ENCODE measurements at places on chromosomes 7 and 10.

GRCh38 chr10:47121336-47121735 lies 178.7 kb upstream of the GDF10 start:
- DNase-seq, result no peak

GRCh38 chr10:61000769-61001730 lies 57.1 kb upstream of the RHOBTB1 start:
- DNase-seq, result no peak

DNA sequence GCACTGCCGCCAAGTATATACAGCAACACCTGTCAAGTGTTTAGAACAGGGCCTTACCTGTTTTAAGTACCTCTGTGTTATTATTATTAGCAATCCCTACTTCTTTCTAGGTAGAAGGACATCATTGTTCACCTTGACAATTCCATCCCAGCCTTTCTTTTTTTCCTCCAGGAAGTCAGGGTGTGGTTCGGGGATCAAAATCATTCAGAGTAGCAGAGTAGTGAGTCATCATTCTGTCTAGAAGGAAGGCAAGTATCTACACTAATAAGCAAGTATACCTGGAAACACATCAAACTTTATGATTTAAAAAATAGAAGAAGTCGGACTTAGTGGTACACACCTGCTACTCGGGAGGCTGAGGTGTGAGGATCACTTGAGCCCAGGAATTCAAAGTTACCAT lies 25.5 kb upstream of the CAPZA2 start:
- no peak for DNase-seq

GRCh38 chr10:3969876-3970666 lies 185.1 kb upstream of the KLF6 start:
- no peak for DNase-seq

- DNase-seq, result no peak
Measured at GRCh38 chr10:51117794-51118193, 43.5 kb downstream of the PRKG1 start.

GRCh38 chr7:25985196-25985595 lies 166.8 kb upstream of the NFE2L3 start:
- DNase-seq, result no peak

- no peak for DNase-seq
Measured at GRCh38 chr10:14491811-14492210, 161.1 kb upstream of the FRMD4A start.

DNA sequence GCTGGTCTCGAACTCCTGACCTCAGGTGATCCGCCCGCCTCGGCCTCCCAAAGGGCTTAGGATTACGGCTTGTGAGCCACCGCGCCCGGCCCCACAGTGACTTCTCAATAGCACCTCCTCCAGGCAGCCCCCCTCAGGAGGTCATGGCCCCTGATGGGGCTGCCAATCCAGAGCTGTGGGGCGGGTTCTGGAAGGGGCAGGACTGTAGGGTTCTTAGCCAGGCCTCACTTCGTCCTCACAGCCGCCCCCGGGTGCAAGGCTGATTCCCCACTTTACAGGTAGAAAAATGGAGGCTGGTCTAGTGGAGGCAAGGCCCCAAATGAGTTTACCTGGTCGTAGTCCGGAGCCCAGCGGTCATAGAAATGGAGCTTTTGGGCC lies 638 bp downstream of the METTL27 start:
- DNase-seq, result no peak

- DNase-seq, result no peak
Measured at GRCh38 chr10:7948371-7949000, 106.0 kb upstream of the GATA3 start.

GRCh38 chr10:75852851-75853484 lies 421.5 kb downstream of the LRMDA start:
- DNase-seq, result no peak

DNA sequence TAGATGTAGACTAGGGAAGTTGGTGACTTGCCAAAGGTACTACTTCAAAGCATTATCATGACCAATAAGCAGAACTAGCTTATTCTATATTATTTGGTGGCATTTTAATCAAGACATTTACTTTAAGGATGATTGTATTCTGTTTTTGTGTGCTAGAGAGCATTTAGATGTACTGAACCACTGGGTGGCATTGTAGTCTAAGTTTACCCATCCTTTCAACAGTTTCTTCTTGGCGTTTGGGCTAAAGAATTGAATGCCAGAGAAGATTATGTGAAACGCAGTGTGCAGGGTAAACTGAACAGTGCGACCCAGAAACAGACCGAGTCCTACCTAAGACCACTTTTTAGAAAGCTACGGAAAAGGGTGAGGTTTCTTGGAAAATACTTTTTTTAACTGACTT lies 26.8 kb downstream of the PRPF18 start:
- no peak for DNase-seq

GRCh38 chr10:45451407-45451806 lies 77.4 kb downstream of the ALOX5 start:
- no peak for DNase-seq

- no peak for DNase-seq
Measured at GRCh38 chr10:69044546-69044945, 43.4 kb upstream of the SRGN start.

GRCh38 chr7:80181411-80181810 lies 46.8 kb downstream of the GNAI1 start:
- DNase-seq, result no peak

DNA sequence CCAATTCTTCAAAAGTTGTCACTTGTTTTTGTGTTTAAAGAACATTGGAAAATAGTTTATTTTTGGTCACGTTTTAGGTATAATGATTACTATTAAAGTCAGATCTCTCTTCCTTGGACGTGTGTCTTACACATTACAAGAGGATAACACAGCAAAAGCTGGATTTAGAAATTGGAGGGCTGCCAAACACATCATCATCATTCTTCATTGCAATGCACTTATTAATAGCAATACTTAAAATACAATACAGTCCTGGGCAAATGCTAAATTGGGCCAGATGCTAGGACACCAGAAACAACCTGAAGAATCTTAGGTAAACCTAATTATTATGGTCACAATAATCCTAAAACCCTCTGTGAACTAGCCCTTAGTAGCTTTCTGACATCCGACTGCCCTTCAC lies 303.6 kb downstream of the DGKB start:
- no peak for DNase-seq

DNA sequence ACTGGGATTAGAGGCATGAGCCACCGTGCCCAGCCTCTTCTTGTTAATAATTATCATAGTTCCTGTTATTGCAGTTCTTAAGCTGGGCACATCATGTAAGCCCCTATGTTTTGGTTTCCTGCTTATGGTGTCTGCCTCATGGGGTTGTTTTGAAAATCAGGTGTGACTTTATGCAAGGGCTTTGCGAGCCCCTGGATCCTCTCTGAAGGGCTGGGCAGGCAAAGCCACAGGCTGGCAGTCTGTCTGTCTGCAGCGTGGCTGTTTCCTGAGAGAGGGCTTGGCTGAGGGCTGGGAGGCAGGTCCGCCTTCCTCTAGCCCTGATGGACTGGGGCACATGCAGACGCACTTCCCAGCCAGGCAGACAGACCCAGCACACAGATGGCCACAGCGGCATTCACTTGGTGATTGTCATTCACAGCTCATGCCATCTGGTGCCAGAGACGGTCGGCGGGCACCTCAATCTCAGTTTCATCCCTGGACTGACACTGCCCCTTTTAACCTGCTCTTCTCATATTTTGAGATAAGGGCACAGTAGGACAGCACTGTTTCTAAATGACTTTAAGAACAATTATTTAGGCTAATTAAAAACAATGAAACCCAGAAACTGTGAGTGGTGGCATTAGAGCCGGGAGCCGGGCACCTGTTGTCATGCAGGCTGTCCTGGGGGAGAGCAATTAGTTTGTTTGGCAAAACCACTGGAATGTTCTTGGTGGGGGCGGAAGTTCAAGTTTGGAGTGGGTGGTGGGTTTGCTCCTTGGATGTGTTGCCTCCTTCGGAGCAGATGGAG lies 35.5 kb downstream of the RBM20 start:
- no peak for DNase-seq

DNA sequence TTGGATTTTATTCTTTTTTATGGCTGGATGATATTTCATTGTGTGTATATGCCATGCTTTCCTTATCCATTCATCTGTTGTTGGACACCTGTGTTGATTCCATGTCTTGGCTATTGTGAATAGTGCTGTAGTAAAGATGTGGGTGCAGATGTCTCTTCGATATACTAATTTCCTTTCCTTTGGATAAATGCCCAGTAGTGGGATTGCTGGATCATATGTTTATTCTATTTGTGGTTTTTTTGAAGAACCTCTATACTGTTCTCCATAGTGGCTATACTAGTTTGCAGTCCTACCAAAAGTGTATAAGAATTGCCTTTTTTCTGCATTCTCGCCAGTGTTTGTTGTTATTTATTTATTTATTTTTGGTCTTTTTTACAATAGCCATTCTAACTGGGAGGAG lies 159.8 kb downstream of the WNT2 start:
- no peak for DNase-seq

DNA sequence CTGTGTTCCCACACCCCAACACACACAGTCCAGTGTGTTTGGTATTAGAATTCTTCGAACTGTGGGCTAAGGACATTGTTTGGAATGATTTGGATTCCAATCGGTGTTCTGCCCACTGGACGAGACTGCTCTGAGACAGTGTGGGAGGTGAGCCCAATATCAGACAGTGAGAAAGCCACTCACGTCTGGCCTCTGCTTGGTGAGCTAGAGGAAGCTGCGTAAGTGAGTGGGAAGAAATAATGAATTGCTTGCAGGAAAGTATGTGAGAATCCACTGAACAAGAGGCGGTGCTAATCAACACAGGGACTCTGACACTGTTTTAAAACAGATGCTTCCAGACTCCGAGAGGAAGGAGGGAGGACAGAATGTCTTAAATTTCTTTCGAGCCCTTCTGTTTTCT lies 675.0 kb upstream of the ANKRD30A start:
- no peak for DNase-seq

- DNase-seq, result no peak
Measured at GRCh38 chr10:42997849-42998165, 79.1 kb upstream of the RET start.

DNA sequence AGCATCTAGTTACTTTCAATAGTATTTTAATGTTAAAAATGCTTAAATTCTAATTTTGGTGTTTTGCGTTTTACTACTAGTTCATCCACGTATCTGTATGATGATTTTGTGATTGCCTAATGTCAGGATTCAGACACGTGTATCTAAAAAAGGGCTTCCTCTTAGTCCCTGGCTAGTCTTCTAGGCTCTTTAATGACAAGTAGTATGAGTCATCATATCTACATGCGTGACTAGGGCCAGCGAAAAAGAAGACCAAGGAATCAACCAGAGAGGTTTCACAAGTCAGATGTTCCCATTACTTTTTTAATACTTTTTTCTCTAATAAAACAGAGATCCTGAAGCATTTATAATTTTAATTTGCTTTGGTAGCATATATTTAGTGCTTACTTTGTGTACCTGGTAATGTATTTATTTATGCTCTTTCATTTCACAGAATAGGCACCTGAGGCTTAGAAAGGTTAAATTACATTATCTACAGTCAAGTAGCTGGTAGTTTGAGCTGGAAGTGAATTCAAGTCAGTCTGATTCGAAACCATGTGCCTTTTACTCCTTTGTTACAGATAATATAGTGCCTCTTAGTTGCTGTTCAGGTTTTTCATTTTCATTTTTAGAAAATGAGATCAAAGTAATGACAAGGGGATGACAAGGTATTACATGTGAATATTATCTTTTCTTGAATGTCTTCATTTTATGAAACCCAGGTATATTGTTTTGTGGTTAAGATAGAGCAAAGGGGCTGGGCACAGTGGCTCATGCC lies 140.3 kb downstream of the FOXP2 start:
- DNase-seq, result no peak

DNA sequence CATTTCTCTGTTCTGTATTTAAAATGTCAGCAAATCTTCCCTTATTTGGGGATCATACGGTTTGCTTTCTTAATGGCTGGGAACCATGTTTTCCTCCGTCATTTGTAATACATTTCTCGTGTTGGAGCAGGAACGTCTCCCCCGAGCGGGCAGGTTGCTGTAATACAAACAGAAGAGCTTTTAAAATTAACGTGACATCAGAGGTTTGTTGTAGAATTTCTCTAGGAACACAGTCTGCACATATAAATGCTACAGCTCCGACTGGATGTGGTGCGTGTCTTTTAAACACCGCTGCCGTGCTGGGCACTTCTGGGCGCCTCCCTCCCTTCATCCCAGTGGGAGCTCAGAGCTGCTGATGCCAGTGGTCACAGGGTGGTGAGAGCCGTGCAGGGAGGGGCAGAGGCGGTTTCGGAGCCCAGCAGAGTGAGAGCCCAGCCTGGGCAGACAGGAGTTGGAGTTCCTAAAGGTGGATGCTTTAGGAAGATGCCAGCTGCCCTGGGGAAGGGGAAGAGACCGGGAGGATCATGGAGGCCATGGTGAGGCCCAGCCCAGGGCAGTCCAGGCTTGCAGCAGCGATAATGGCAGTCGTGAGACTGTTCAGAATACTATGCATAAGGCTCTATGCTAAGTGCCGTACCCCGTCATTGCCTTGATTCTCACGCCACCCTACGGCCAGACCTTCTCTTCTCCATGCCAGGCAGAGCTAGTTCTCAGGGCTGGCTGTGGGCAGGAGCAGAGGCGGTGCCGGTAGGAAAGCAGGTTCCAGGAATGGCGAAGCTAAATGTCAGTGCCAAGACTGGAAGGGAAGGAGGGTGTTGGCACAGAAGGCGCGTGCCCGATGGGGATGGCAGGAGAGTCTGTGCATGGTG lies 96.2 kb downstream of the GLRX3 start:
- DNase-seq, result no peak

DNA sequence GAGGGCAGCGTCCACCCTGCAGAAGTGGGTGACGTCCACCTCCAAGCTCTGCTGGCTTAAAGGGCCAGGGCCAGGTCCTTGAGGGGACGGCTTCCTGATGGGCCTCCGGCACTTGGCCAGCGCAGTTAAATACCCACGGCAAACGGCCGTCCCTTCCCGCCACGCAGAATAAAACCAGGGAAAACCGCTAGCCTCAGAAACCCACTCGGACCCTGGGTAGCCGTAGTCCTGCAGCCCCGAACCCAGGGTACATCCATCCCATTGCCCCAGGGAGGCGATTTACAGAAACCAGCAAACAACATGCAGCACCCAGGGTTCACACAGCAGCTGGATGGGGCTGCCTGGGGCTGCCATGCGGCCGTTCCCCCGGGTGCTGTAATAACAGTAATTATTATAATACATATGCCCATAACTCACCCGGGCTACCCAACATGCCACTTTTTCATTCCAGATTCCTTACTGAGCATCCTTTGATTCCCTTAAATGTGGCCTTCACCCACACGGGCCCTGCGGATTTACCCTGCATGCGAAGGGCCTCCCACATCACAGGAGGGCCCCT lies 81.5 kb upstream of the PDGFA start:
- DNase-seq, result no peak
